ENCODE measurements at places on chromosomes 11 and 22.
A peak's percentile ranks its signal among the peaks of the same experiment; 100 is the strongest.

DNA sequence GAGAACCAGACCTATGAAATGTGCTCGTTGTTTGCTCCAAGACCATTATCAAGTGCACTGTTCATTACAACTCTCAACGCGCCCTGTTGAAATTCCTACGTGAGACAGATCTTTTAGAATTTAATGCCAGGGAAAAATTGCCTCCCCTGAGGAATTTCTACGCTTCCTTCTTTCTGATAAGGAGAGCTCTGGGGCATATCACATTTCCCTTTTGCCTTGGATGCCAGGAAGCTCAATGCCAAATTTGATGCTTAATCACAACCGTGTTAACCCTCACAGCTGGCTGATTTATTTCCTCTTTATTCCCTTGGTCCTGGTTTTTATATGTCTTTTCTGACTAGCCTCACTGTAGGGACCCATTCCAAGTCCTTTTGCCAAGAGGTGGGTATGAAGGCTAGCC, 109.4 kb downstream of the MICAL2 start:
- DNase-seq, result no peak

DNA sequence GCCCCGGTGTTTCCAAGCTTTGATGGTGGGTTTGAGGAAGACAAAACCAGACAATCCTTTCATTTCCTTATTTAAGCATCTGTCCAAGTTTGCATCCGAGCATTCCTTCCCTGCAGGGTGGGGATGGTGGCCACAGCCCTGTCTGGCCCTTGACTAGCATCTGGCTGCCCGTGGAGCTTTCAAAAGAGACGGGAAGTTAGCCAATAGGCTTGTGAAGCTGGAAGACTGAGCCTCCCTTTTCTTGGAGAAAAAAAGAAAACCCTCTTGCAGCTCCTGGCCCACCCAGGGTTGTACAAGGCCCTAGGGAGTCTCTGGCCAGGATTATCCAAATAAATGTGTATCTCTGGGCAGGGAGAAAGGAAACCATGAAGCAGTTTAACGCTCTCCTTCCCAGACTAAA, 60.6 kb downstream of the MICAL2 start:
- no peak for DNase-seq

DNA sequence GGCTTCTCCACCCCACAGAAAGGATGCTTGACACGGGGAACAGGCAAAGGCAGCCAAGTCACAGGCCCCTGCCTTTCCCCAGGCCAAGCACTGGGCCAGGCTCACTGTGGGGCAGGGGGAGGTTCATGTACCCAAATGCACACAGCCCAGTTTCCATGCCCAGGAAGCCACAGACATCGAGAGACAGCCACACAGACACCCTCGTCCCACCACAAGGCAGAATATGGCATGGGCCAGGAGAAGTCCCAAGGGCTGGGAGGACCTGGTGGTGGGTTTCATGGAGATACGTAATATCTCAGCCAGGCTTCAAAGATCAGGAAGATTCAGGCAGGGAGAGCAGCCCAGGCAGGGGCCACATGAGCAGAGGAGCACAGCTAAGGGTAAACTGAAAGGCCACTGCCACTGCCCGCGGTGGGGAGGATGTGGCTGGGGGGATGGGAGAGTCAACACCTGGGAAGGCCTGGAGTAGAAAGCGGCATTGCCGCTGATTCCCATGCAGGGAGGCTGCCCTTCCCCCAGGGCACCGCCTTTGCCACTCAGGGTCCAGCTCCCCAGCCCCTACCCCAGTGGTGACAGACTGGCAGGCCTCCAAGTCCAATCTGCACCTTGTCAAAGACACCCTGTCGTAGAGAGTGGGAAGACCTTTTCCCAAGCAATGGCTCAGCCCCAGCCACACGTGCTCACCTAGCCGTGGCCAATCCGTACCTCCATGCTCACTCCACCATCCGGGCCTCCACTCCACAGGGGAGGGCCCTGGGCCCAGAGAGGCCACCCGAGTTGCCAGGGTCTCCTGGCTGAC, 2.4 kb upstream of the MFNG start:
- DNase-seq, result no peak

DNA sequence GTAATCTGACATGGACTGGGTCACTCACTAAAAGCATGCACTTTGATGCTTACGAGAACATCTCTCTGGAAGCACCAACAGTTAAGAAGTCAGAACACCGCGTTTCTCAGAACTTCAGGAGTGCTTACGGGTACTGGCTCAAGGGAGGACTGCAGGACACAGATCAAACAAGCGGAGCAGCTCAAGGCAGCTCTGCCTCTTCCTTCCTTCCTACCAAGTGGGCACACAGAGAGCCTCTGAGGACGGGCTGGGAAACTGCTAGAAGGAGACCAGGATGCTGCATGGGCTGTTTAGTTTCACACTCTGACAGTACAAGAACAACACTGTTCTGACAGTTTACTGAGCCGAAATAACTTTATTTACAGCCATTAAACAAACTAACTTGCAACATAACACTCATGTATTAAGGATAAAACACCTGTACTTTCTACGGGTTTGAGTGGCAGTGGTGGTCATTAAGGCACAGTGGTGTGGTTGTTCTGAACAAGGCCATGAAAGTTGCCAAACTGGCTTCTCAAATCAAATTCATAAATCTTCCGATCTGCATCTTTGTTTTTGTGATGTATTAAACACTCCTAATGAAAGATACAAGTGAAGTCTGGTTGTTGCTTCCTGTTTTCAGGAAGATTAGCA, 37.5 kb downstream of the ARFGAP3 start:
- DNase-seq, result no peak

DNA sequence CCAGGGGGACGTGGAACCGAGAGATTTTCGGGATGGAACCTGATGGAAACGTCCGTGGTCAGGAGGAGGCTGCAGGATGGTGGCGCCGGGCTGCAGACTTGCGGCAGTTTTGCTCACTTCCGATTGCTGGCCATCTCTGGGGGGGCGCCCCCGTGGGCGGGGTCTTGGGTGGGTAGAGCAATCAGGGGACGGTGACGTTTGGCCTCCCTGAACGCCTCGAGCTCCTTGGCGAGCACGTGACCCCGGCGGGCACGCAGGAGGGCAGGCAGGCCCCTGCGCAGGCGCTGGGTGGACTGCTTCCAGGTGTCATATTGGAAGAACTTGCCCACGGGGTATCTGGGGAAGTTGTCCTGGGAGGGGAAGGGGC, 6.3 kb downstream of the IGF2 start:
- DNase-seq, result peak; percentile 21

DNA sequence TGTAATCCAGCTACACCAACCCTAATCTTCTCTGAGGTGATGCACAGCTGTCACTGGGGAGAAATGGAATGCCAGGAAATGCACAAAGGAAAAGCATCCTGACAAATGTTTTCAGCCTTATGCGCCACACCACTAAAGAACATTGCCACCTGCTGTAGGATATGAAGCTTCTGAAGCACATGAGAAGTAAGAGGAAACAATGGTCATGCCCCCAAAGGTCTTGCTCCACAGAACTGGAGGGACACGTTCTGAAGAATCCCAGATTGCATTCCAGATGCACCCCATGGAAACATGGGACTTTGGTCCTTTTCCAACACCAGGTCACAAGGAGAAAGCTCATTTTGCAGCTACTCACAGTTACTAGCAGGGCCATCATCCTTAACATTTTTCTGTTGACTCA, 48.7 kb upstream of the ZBED5 start:
- no peak for DNase-seq

DNA sequence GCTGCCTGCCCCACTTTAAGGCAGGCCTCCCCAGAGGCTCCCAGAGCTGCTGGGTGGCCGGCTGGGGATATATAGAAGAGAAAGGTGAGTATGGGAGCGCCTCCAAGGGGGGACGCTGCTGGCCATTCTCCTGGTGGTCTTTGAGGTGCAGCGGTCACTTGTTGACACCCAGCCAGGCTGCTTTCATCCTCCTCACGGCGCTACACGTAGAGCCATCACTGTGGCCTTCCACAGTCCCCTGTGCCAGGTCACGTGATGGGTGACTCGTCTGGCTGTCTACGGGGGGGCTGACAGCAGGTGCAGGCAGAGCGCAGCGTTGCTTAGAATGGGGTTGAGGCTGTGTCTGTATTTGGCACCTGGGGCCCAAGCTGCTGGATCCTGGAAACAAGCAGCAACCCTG, 1.9 kb downstream of the ACR start:
- DNase-seq, result no peak

DNA sequence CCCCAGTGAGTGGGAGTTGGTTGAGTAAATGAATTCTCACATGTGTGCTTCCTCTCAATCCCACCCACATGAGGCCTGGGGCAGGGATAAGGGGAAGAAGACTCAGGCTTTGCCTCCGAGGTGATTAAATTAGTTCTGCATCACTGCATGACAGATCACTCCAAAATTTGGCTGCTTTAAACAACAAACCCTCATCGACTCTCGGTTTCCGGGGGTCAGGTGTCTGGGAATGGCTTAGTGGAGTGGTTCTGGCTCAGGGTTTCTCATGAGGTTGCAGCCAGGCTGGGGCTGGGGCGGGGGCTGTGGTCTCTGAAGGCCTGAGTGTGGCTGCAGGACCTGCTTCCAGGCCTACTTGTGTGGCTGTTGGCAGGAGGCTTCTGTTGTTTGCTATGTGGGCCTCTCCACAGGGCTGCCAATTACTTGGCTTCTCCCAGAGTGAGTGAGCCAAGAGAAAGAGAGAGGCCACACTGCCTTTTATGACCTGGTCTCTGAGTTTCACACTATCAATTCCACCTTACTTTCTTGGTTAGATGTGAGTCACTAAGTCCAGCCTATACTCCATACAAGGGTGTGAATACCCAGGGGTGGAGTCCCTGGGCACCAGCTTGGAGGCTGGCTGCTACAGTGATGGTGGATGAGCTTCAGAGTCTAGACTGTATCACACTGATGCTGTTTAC, 15.9 kb downstream of the MOGAT2 start:
- peak; percentile 63 for DNase-seq

GRCh38 chr11:70054004-70054403, 24.1 kb upstream of the ANO1 start:
- no peak for DNase-seq

- DNase-seq, result no peak
These were observed 176.9 kb downstream of the MN1 start for GRCh38 chr22:27624705-27625104.

DNA sequence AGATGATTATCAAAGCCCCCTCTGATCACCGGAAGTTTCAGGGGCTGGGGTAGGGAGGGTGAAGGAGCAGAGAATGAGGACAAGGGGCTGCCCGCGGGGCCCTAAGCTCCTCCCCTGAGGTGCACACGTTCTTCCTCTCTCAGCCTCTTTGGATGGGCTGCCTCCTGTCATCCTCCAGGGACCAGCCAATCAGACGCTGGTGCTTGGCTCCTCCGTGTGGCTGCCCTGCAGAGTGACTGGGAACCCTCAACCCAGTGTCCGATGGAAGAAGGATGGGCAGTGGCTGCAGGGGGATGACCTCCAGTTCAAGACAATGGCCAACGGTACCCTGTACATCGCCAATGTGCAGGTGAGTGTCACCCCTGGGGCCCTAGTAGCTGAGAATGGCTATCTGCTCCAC, 7.5 kb downstream of the ROBO3 start:
- DNase-seq, result no peak

GRCh38 chr22:50041361-50042065, 16.6 kb downstream of the TTLL8 start:
- no peak for DNase-seq

DNA sequence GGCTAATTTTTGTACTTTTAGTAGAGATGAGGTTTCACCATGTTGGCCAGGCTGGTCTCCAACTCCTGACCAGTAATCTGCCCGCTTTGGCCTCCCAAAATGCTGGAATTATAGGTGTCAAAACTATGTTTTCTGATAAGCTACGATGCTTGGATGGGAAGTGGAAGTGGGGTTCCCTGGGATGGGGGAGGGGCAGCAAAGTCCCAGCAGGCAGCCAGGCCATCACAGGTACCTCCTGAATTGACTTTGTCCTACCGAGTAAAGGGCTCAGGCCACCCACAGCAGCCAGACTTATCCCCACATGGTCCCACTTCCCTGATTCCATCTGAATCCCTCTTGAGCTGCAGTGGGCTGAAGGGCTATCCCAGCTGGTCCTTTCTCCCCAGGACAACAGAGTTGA, 6.9 kb downstream of the FTH1 start:
- DNase-seq, result no peak

GRCh38 chr22:24284747-24285203, 14.1 kb downstream of the SPECC1L start:
- DNase-seq, result no peak

DNA sequence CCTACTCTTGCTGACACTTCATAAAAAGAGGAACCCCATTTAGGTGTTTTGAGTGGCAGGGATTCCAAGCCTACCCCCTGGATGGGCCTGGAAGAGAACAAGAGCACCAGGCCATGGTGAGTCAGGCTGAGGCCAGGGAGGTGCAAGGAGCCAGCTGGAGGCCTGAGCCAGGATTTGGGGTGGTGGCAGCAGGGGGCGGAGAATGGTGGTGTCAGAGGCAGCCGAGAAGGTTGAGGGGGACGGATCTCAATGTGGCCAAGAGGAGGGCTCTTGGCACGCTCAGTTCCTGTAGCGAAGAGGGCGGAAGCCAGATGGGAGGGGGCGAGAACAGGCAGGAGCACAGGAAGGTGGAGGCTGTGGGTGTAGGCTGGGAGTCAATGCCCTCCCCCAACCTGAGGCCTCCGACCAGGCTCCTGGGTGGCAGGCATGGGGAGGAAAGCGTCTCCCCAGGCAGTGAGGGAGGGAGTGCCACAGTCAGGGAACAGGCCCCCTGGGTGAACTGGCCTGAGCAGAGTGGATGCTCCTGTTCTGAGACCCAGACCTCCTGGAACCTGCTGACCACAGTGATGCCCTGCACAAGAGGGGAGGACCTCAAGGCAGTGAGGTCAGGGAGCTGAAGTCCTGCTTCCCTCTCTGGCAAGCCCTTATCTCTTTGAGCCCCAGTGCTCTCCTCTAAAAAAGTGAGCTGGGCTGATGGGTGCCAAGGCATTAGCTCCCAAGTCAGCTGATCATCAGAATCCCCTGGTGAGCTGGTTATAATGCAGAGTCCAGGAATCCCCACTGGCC, 13.9 kb downstream of the RTN4RL2 start:
- no peak for DNase-seq

DNA sequence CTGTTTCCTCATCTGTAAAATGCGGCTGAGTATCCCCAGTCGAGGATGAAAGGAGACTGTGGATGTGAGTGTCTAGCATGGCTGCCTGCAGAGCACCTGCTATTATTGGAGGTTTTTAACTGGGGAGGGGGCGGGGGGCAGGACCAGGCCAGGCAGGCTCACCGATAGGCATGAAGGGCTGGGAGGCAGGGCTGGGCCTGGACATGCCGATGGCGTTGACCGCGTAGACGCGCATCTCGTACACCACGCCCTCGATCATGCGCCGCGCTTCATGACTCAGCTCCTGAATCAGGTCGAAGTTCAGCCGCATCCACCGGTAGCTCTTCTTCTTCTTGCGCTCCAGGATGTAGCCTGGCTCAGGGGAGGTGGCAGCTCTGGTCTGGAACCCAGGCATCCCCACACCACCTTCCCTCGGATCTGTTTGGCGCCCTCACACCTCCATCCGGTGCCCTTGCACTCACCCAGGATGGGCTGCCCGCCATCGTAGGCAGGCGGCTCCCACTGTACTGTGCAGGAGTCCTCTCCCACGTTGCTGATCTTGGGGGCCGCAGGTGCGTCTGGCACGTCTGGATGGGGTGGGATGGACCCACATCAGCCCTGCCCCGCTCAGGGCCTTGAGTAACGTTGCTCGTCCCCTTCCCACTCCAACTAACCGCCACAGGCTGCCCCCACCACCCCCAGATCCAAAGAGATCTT, 15.1 kb downstream of the MYBPC3 start:
- no peak for DNase-seq

- peak; percentile 83 for DNase-seq
These were observed 587.5 kb upstream of the B3GAT1 start for GRCh38 chr11:134999590-134999989.
